ENCODE measurements at places on chromosomes 1 and 21.

- DNase-seq = no peak
Observed at GRCh38 chr1:212127221-212127620, 91.7 kb downstream of the DTL start.

- no peak for DNase-seq
Observed at GRCh38 chr1:113415310-113416070, 25.2 kb downstream of the MAGI3 start.

DNA sequence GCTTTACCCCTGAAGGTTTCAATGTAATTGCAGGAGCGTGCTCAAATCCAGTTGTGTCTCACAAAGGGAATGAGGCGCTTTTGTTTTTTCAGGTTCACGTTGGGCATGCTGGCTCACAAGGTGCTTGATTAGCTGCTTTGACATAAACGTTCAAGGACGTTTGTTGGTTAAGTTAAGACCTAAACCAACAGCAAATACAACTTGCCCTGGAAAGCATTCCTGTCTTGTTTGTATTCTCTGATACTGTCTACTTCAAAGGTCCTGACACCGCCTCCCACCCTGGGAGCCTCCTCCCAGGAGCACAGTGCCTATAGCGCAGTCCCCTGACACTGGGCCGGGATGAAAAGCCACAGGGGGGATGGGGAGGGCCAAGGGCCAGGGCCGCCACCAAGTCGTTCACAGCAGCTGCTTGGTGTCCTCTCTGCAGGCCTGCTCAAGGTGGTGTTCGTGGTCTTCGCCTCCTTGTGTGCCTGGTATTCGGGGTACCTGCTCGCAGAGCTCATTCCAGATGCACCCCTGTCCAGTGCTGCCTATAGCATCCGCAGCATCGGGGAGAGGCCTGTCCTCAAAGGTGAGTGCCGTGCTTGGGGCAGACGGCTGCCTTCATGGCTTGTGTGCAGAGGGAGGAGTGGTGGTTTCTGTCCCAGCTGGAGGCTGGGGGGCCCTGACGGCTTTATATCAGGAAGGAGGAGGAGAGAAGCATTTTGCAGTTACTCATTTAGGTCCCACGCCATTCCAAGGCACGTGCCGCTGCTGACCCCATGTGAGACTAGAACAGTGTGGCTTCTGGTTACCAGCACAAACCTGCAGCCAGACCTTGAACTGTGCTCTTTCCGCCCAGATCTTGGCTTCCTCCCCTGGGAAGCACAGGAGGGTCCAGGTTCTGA, 6.1 kb downstream of the FAM3B start:
- DNase-seq = no peak

- no peak for DNase-seq
Observed at GRCh38 chr1:33221385-33221758, 34.9 kb upstream of the ZNF362 start.
